ENCODE measurements at places on chromosomes 12 and 14. TPM values are rescaled to one million over a fixed set of nuclear protein-coding genes. Genes with fewer than 3 reads are reported as not detected.

Gene CIDEB
- 0.16 TPM for total RNA-seq

Gene ORAI1
- total RNA-seq: 11.4 TPM

Gene ZFHX2
- 0.39 TPM for total RNA-seq

Gene CLEC9A
- total RNA-seq: not detected

Gene OTX2
- not detected for total RNA-seq

Gene RAPGEF3
- 0.72 TPM for total RNA-seq

Gene ZC2HC1C
- 0.39 TPM for total RNA-seq

Gene GNB3
- 0.39 TPM for total RNA-seq

Gene SLC38A1
- total RNA-seq: 66.7 TPM

Gene SDR9C7
- not detected for total RNA-seq

Gene IFI27L2
- total RNA-seq: 47.2 TPM

Gene GSKIP
- 16.1 TPM for total RNA-seq

Gene GPR132
- 0.16 TPM for total RNA-seq

Gene VSIG10
- total RNA-seq: 10.1 TPM

Gene ITGA7
- 5.3 TPM for total RNA-seq

Gene SMOC1
- 2.2 TPM for total RNA-seq

Gene MMP19
- total RNA-seq: 38.4 TPM

Gene LHX5
- not detected for total RNA-seq

Gene PRMT5
- total RNA-seq: 54.9 TPM

Gene CEBPE
- total RNA-seq: not detected

Gene HPD
- total RNA-seq: 0.52 TPM

Gene NTS
- total RNA-seq: not detected

Gene SLC35F4
- not detected for total RNA-seq

Gene OR6C76
- total RNA-seq: not detected

Gene SLC17A8
- total RNA-seq: not detected

Gene CAPRIN2
- total RNA-seq: 13.1 TPM

Gene RNASE3
- total RNA-seq: not detected

Gene ACVRL1
- 39.7 TPM for total RNA-seq

Gene COCH
- 0.39 TPM for total RNA-seq

Gene RNF212B
- not detected for total RNA-seq

Gene C12orf50
- not detected for total RNA-seq

Gene SLC6A15
- 12.5 TPM for total RNA-seq

Gene SCN8A
- total RNA-seq: 3.7 TPM

Gene PPP1R13B
- total RNA-seq: 1.3 TPM

Gene BEGAIN
- 0.08 TPM for total RNA-seq

Gene VCPKMT
- total RNA-seq: 3.4 TPM

Gene NID2
- 178 TPM for total RNA-seq

Gene CLEC1B
- not detected for total RNA-seq

Gene IL31
- not detected for total RNA-seq

Gene DBX2
- total RNA-seq: not detected

Gene IFNG-AS1
- total RNA-seq: not detected

Gene LMO3
- total RNA-seq: not detected

Gene OLR1
- 4.0 TPM for total RNA-seq

Gene SERPINA10
- not detected for total RNA-seq

Gene CACNA2D4
- total RNA-seq: 1.8 TPM

Gene FCF1
- 26.4 TPM for total RNA-seq

Gene BMAL2
- total RNA-seq: 18.6 TPM

Gene C1QL4
- 0.88 TPM for total RNA-seq

Gene ANKRD33
- total RNA-seq: 0.13 TPM

Gene SLCO1C1
- total RNA-seq: not detected

Gene PLXNC1
- 1.7 TPM for total RNA-seq

Gene PLEKHD1
- total RNA-seq: not detected

Gene MYF5
- not detected for total RNA-seq

Gene GRIP1
- total RNA-seq: not detected

Gene AQP2
- not detected for total RNA-seq

Gene MAX
- 28.7 TPM for total RNA-seq

Gene MTERF2
- 7.8 TPM for total RNA-seq

Gene PLEK2
- 5.0 TPM for total RNA-seq

Data from epithelial cell of alveolus of lung (primary cell).